ENCODE measurements at places on chromosomes 1 and 21.

GRCh38 chr21:46184625-46185555 lies 631 bp upstream of the SPATC1L start:
- DNase-seq, result peak; percentile 68

- DNase-seq, result no peak
Measured at GRCh38 chr21:23936224-23936623, 1671.1 kb downstream of the MRPL39 start.

DNA sequence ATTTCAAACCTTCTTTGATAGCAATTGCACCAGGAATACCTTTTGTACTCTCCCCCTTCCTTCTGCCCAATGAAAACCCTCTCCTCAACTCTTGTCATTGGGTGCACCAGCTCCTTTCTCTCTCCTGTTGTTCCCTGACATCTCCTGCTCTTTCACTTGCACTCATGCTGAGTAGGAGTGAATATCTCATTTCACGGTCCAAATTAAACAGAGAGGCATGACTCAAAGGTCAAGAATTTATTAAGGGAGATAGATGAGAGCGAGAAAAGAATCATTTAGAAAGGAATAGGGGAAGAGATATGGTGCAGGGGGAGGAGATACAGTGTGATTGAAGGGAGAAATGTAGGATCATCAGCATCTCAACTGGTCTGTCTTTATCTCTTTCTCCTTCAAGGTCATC lies 22.1 kb downstream of the AIM2 start:
- no peak for DNase-seq

DNA sequence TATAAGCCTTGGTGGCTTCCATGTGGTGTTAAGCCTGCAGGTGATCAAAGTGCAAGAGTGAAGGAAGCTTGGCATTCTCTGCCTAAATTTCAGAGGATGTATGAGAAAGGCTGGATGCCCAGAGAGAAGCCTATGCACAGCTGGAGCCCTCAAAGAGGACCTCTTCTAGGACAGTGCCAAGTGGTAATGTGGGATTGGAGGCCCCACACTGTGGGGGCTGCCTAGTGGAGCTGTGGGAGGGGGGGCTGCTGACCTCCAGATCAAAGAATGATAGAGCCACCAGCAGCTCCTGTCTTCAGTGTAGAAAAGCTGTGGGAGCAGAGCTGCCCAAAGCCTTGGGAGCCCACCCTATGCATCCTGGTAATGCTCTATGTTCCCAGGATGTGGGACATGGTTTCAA lies 1512.7 kb upstream of the TPTE start:
- DNase-seq, result no peak

- no peak for DNase-seq
Measured at GRCh38 chr1:45913183-45913683, 109.8 kb downstream of the MAST2 start.

DNA sequence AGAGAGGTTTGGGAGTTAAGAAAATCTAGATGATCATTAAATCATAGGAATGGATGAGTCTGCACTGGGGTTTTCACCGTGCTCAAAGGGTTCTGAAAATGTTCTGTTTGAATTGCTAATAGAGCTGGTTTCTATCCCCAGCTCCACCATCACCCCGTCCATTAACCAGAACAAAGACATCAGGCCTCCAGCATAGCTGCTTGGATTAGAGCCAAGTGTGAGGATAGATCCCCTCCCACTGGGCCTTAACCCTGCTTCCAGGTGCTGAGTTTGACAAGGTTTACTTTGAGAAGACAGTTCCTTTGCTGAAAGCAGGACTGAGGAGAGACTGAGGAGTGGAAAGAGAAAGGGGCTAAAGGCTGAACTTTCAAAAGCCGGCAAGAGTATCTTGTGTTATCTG lies 48.3 kb downstream of the MPZL1 start:
- no peak for DNase-seq

DNA sequence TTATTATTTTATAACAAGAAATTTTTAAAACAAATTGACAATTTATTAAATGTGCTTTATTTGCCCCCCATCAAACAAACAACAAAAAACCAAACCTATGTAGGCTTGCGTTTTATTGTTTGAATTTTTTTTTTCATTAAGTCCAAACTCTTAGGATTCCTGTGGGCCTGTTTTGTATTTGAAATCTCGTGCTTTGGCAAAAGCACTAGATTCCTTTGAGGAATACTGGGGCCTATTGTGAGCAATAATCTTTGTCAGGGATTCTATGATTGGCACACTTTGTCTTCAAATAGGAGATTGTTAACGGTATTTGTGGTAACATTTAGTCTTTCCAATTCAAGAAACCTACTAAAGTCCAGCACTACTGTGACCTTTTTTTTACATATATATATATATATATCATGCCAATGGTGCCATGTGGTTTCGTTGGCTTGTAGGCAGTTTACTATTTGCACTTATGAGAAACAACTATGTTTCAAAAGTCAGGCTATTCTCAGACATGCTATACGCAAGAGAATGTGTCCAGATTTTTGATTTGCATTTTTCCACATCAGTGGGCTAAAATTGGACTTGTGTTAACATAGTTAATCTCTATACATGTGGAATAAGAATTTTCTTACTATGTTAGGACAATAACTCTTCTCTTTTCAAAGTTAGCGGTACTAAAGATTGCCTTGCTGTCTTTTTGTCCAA lies 70.4 kb upstream of the GREM2 start:
- DNase-seq, result no peak

GRCh38 chr1:29626066-29626465 lies 389.7 kb downstream of the PTPRU start:
- no peak for DNase-seq

DNA sequence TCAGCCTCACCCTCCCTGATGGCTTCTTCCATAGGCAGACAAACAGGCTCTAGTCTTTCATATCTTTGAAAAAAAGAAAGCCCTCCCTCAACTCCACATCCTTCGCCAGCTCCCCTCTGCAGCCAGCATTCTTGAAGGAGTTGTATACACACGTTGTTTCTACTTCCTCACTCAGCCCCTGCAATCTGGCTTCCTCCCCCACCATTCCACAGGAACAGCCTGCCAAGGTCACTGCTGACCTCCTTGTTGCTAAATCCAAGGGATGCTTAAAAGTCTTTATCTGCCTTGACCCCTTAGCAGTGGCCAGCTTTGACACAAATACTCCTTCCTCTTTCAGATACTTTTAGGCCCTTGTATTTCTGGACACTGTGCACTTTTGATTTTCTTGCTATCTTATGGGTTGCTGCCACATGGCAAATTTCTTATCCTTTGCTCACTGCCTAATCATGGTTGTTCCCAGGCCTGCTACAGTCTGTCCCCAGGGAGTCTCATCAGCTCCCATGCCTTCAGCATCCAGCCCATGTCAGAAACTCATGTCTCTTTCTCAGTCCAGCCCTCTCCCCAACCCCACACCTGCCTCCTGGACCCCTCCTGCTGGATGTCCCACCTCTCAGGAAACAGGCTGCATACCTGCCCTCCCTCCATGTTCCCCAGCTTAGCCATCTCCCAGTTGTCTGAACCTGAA lies 8.3 kb downstream of the FAM229A start:
- DNase-seq, result no peak

DNA sequence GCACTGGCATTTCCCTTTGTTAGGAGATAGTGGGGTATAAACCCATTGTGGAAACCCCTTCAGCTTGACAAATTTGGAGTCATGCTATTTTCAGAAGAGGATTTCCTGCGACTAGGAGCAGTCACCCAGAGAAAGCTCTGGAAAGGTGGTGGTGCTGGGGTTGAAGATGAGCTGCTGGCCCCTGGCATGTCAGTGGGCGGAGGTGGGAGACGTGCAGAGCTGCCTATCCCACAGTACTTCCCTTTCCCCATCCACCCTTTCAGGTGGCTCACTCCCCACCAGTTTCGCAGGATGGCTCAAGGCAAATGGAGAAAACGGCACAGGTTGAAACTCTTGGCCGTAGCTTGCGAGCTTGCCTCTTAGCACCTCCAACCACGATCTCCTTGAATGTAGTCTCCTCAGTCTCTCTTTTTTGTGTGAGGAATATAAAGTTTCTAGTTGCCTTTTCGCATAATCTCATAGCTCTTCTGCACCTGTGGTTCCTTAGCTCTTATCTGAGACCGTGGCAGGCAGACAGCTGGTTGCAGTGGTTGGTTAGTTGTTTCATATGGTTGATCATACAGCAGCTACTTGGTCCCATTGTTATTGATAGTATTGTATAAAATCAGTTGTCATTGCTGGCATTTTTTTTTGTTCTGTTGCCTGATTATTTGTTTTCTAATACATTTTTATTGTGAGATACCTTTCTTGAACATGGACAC lies 48.2 kb downstream of the ADARB1 start:
- no peak for DNase-seq

GRCh38 chr1:151418081-151418480 lies 18.7 kb downstream of the PSMB4 start:
- DNase-seq, result no peak
